ENCODE measurements at places on chromosomes 2 and 18.

- no peak for DNase-seq
Observed at GRCh38 chr18:6039055-6039454, 143.7 kb upstream of the TMEM200C start.

DNA sequence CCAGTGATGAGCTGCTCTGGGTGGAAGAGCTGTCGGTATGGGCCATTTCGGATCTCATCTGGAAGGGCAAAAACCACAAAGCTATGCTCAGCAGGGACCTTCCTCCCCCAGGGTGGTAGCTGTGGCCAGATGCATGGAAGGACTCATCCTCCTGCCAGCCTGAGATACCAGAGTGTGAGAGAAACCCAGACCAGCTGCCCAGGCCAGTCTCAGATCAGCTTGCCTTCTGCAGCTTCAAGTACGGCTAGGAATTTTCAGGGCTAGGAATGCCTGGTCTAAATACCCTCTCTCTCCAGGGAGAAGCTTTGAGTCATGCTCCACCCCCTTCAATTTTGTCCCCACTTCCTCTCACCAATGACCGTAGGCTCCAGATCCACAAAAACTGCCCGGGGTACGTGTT is 1.4 kb upstream of the TUBA4B start:
- DNase-seq, result no peak

- no peak for DNase-seq
Observed at GRCh38 chr2:233800208-233800607, 22.1 kb downstream of the MROH2A start.

DNA sequence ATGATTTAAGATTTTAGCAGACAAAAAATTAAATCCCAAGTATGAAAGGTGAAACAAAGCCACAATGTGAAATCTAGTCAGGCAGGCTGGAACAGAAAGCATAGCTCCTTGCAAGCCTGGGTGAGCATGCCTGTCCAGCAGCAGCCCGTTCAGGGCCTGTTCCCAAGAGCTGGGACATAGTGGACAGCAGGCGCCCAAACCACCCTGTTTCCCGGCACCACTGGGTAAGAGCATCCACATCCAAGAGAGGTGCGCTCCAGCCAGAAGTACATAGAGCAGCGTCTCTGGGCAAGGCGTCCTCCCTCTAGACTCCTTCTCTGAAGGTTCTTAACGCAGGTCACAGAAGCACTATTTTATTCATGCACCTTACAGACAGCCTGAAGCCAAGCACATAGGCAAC is 80.8 kb downstream of the DNER start:
- no peak for DNase-seq

DNA sequence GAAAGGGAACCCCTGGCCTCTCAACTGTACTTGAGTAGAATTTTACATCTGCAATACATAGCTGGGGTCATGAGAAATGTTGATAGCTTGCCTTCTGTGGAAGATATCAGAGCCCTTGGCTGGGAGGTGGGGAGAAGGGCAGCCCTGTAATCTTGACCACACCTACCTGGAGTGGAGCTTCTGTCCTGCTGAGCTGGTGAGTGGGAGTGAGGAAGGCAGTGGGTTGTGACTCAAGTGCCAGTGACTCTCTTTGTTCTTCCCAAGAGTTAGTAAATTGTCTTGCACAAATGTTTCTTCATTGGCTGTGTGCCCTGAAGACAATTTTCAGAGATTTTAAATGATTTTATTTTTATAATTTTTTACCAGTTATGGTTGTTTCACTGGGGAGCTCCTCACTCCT is 277.3 kb downstream of the MBD5 start:
- no peak for DNase-seq

GRCh38 chr2:25831746-25832449 is 46.4 kb downstream of the ASXL2 start:
- no peak for DNase-seq

DNA sequence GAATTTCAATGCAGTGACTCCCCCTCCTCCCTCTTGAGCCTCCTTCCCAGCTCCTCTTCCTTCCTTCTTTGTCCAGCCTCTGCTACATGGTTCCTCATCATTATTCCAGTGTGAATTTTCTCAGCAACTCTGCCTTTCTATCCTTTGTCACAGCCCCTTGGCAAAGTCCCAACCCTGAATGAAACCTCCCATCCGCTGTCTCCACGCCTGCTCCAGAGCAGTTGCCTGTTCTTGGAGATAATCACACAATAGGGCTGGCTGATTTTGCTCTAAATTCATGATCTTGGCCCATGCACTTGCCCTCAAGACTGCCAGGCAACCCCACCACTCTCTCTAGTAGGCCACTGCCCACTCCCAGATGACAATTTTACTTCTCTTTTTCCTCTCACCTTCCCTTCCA is 61.4 kb downstream of the BCL2L11 start:
- no peak for DNase-seq

GRCh38 chr2:70938586-70938950 is 2.9 kb downstream of the ATP6V1B1 start:
- no peak for DNase-seq

DNA sequence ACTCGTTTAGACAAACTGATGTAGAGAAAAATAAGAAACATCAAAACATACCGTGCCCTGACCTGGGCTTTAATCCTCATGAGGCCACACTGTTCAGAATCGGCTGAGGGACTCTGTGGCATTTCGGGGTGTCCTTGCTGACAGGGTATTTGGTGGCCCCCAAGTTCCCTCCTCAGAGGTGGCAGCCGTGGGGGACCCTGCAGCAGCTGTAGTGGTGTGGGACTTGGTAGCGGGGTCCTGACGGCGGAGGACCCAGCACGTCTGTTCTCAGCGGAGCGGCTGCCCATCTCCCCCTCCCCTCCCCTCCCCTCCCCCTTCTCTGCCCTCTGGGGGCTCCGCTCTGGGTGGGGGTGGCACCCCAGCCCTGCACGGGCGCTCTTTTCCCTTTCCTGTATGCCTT is 18.4 kb downstream of the KCNG2 start:
- no peak for DNase-seq
